Stimulated activated effector memory CD8-positive, alpha-beta T cell treated with anti-CD3 and anti-CD28 coated beads, Interleukin-12 subunit alpha, Interleukin-12 subunit beta, amount 100 ng/mL, for 72 hours (primary cell): ENCODE measurements at places on chromosomes 2 and 18.

- no peak for DNase-seq
Observed at GRCh38 chr2:162403884-162404283, 60.0 kb downstream of the GCA start.

DNA sequence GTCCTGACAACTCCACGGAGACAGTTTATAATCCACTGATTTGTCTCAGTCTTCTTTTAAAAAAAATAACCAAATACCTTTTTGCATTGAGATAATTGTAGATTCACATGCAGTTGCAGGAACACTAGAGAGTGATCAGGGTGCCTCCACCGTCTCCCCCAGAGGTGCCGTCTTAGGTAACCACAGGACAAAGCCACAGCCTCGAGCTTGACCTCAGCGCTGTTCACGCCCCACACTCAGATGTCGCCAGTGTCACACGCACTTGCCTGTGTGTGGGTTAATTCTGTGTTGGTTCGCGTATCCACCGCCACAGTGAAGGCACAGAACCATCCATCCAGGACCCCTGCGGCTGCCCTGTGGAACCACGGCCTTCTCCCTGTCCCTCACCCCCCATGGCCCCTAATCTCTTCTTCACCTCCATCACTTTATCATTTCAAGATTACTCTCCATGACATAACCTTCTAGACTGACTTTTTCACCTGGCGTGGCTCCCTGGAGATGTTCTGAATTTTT is 295.0 kb upstream of the HDAC4 start:
- DNase-seq: no peak

DNA sequence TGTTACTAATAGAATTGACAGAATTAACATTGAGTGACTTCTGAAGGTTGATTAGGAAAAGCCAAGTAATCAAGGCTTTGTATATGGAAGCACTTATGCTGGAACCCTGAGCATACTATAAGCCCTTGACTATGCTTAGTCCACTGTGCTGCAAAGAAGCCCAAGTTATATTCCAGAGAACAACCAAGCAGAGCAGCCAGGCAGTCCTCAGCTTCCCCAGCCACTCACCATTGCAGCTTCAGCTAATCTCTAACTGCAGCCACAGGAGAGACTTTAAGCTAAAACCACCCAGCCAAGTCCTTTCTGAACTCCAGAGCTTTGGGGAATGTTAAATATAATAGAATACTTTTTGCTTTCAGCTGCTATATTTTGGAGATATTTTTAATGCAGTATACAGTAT is 164.4 kb upstream of the VWC2L start:
- no peak for DNase-seq

- no peak for DNase-seq
Observed at GRCh38 chr2:44652701-44653100, 288.8 kb upstream of the SIX3 start.

DNA sequence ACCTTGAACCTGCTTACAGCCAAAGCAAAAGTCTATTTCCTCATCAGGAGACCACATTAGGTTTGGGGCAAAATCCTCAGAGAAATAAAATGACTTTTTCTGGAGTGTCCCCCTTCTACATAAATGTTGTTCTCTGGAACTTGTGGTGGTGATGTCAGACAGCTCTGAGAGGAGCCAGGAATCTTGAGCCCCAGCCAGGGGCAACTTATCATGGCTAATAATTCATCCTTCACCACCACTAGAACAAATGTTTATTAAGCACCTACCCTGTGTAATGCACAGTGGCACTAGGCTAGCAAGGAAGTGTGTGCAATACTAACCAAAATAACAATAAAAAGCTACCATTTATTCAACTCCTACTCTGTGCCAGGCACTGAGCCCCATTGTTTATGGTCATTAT is 9.0 kb upstream of the BMP10 start:
- no peak for DNase-seq

GRCh38 chr18:48319801-48320638 is 89.2 kb downstream of the ZBTB7C start:
- DNase-seq: no peak

- no peak for DNase-seq
Observed at GRCh38 chr18:48297139-48297538, 112.0 kb downstream of the ZBTB7C start.

DNA sequence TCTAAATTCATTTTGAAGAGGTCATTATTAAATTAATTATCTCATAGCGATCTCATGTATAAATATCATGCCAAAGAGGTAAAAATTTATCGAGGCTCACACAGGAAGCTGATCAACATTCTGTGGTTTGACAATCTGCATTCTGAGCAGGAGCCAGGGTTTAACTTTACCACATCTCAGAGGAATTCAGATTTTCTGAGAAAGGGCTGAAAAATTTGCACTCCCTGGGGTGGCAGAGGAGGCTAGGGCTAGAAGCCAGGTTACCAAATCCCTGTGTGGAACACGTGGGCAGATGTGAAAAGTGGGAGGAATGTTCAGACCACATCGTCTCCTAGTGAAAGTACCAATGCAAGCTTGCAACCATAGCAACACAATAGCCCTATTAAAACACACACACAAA is 63.5 kb upstream of the CTLA4 start:
- DNase-seq: no peak

DNA sequence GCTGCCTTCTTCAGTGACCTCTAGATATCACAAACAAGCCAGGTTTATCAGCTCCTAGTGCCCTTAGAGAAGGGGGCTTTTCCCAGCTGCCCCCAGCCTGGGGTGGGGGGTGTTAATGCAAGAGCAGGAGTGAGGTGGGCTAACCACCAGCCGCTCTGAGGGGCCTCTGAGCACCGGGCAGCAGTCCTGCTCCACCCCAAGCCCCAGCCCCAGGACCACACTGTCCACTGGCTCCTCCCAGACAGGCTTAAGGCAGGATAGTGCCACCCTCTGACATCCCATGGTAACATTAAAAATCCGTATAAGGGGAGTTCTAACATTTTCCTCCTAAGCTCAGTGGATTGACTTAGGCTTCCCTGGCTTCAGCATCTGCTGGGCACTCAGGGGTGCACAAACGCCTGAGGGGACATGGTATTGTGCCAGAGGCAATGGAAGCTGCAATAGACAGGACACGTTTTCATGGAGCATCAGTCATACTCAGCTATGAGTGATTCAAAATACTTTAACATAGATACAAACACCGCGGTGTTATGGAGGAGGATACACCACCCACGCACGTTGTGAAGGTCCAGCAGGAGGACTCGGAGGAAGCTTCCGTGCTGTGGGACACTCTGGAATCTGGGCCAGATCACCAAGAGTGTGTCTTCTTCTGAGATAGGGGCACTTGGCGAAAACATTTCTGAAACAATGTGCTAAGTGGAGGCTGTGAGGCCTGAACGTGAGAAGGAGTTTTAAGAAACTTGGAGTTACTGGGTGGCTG is 112.7 kb upstream of the EPC2 start:
- DNase-seq: no peak

DNA sequence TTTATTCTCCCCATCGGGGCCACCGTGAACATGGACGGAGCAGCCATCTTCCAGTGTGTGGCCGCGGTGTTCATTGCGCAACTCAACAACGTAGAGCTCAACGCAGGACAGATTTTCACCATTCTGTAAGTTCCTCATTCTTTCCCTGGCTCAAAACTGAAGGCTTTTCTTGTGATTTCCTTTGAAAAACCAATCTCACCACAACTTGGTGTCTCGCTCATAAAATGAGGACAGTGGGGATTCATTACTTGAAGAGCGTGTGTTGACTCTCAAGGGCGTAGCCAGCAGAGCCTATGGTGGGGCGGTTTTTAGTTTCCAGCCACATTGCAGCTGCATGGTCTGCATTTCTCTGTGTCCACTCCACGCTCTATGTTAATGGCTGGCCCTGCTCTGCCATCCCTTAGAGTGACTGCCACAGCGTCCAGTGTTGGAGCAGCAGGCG is 29.0 kb downstream of the SLC1A4 start:
- DNase-seq: no peak

GRCh38 chr2:231177156-231178025 is 21.0 kb upstream of the ARMC9 start:
- DNase-seq: no peak

GRCh38 chr2:96546321-96546720 is 9.8 kb downstream of the ARID5A start:
- peak; percentile 62 for DNase-seq
